T-cell (primary cell): ENCODE measurements at places on chromosomes 1 and 21.
A peak's percentile ranks its signal among the peaks of the same experiment; 100 is the strongest.

- DNase-seq, result no peak
Measured at GRCh38 chr21:28828981-28829380, 163.7 kb downstream of the LTN1 start.

- peak; percentile 17 for DNase-seq
Measured at GRCh38 chr1:18927654-18928272, 25.4 kb upstream of the ALDH4A1 start.

GRCh38 chr1:20480243-20480944 lies 5.6 kb downstream of the CAMK2N1 start:
- no peak for DNase-seq

- DNase-seq, result no peak
Measured at GRCh38 chr1:94068096-94068998, 52.6 kb downstream of the ABCA4 start.

- DNase-seq, result no peak
Measured at GRCh38 chr1:147821883-147822282, 61.5 kb upstream of the GJA5 start.

DNA sequence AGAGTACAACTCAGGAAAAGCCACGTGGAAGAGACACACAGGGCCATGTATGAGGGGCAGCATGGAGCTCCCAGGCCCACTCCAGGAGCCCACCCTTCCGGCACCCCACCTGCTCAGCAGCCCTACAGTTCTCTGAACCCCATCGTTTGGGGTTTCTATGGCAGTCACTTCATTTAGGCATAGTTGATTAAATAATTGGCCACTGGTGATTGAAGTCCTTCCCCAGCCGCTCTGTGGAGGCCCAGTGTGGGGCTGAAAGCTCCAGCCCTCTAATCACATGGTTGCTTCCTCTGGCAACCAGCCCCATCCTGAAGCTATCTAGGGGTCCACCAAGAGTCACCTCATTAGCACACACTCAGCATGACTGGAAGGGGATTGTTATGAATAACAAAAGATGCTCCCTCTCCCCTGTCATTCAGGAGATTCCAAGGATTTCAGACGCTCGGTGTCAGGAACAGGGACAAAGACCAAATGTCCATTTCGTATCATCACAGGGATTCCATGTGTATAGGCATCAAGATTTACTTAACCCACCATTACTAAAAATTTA lies 12.2 kb upstream of the S100A7A start:
- no peak for DNase-seq

DNA sequence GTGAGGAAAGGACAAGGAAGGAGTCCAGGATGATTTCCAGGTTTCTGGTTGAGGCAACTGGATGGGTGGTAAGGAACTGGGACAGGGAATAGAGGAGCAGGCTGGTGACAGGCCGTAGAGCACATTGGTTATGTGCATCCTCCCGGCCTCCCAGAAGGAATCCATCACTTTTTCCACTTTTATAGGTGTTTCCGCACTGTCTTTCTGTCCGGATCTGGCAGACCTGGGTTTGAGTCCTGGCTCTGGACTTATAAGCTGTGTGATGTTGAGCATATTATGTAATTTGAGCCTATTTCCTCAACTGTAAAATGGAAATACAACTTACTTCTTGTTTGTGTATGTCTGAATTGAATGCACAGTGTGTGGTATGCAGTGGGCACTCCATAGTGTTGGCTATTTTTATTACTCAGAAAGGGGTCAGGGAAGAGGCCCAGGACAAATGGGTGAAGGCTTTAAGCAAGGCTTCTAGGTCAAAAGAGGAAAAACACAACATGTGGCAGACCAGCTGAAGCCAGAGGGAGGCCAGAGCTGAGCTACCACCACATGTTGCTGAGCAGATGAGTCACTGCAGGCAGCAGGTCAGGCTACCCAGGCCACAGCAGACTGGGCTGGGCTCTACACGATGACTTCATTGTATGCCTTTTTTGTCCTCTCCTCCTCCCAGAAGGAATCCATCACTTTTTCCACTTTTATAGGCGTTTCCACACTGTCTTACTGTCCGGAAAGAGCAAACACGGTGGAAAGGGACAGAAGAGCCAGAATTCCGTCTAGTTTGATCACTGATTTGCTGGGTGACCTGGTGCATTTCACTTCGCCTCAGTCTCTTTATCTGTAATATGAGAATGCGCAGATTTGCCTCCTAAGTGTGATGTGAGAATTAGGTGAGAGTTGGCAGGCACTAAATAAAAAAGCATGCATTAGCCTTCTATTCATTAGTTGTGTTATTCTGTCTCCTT lies 791 bp upstream of the MAST2 start:
- no peak for DNase-seq

DNA sequence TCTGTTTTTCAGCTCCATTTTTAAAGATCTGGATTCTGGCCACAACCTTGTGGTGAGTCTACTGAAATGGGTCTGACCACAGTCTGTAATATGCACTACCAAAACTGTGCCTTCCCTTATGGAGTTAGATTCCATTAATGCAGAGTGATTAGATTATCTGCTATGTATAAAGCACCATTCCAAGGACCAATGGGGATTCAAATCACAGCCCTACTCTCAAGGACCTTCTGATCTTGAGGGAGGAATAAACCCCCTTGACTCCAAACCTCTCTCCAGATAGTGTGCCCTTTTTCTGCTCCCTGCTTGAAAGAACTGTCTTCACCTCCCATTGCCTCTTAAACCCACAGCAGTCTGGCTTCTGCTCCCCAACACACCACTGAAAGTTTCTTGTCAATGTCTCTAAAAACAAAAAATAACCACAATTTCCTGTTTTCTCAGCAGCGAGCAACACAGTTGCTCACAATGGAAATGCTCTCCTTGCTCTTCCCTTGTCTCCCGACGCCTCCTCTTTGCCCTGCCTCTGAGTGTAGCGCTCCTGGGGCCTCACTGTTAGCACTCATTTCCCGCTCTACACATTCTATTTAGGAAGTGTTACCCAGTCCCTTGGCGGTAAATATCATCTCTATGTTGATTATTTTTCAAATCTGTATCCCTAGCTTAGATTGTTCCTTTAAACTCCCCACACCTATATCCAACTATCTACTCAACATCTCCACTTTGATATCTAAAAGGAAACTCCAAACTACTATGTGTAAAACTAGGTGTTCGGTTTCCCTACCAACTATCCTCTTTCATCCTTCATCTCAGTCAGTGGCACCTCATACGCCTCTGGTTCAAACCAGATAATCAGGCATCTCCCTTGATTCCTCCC lies 13.6 kb downstream of the PCNX2 start:
- peak; percentile 8 for DNase-seq

DNA sequence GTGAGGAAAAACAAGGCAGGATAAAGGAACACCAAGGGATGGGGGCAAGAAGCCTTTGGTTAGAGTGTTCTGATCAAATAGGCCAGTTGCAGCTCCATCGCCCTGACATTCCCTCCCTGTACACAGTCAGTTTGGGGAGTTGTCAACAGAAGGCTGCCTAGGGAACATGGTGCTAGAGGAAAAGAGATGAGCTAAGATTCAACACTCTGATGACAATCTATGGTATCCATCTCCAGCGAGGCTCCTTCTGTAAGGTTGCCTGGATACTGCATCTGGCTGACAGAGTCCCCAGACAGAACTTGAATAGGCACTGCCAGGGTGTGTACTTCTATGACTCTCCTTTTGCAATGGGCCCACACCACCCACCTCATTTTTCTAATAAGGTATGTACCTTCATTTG lies 11.2 kb upstream of the SLAMF9 start:
- DNase-seq, result no peak

DNA sequence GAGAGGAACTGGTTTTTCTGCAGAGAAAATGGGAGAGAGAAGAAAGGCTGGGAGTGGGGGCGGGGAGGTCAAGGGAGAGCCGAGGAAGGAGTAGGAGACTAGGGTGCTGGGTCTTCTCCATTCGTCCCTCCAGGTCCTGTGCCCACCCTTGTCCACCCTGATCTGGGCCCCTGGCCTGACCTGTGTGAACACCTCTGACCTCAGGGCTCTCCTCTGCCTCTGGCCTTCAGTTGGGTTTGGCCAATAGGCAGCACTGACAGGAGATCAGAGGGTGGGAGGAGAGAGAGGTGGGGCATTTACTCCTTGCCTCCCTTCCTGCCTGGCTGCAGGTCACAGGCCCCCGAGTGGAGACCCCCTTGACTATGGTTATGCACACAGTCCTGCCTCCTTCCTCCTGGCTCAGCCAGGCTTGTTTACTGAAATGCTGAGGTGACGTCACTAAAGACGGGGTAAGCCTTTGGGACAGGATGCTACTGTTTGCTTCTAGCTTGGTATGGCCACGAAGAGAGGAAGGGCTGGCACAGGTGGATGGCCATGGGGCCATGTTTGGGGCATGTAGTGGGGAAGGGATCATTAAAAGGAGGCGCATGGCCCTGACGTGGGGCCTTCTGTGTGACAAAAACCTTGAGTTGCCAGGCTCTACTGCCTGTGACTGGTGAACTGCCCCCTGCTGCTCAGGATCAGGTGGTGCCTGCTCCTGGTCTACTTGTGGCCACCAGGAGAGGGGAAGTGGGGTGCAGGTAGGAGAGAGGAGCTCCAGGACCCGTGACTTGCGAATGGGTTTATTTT lies 248.7 kb upstream of the CSF3R start:
- DNase-seq, result no peak

DNA sequence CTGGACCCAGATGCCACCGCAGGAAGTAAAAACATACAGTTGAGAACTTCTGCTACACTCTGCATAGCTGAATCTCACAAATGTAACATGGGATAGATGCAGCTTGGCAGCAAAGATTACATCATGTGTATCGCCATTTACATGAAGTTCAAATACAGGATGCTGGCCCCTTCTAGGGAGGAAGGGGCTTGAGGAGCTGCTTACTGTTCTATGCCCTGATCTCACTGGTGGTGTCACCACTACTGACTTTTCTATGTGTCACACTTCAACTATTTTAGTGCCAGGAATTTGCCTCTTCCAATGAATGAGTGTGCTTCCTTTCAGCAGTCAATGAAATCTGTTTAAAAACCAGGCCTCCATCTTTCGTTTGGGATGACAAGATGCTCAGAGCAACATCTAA lies 31.1 kb downstream of the MRAP start:
- DNase-seq, result no peak

- no peak for DNase-seq
Measured at GRCh38 chr1:212754193-212754592, 37.4 kb downstream of the NSL1 start.
